Activated CD4-positive, CD25-positive, alpha-beta regulatory T cell treated with anti-CD3 and anti-CD28 coated beads, Interleukin-2, amount 50 U/mL, for 24 hours (primary cell): ENCODE measurements at places on chromosomes 1 and 21.

DNA sequence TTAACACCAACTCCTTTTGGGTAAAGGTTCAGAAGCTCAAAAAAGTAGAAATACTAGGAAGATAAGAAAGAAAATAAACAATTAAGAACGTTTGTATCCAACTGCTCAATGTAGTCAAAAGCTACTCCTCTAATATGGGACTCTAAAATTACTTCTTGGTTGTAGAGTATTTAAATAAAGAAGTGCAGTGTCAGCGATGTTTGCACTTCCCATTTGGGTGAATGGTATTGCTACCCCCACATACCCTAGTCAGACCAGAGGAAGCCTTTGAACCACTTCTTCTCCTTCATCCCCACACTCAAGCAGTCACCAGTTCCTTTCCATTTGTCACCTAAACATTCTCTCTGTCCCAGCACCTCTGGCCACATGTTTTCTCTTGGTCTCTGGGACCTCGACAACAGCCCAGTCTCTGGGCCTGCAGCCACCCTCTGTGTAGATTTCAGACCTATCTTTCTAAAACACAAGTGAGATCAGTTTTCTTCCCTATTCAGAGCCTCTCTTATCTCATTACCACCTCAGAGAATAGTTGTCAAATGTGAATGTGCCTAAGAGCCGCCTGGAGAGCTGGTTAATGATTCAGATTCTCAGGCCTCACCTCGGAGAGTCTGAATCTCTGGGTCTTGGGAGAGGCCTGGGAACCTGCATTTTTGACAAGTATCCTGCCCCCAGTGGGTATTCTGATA lies 109.8 kb downstream of the OMA1 start:
- no peak for ATAC-seq

GRCh38 chr1:177106614-177107365 lies 57.7 kb downstream of the ASTN1 start:
- ATAC-seq = no peak

DNA sequence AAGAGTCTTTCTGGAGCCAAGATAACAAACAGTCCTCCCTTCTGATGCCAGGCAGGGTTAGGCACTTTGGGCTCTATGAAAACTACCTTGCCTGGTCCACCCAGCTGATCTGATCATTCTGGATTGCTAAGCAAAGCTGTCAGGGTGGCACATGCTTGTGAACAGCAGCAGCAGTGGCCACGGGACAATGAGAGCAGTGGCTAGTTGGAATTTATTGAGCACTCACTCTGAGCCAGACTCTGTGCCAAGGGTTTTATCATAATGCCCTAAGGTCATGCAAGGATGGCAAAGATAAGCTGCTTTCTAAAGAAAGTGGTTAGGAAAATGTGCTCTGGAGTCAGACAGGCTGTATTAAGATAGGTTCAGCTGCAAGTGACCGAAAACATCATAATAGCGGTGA lies 390.4 kb upstream of the VAMP3 start:
- no peak for ATAC-seq

DNA sequence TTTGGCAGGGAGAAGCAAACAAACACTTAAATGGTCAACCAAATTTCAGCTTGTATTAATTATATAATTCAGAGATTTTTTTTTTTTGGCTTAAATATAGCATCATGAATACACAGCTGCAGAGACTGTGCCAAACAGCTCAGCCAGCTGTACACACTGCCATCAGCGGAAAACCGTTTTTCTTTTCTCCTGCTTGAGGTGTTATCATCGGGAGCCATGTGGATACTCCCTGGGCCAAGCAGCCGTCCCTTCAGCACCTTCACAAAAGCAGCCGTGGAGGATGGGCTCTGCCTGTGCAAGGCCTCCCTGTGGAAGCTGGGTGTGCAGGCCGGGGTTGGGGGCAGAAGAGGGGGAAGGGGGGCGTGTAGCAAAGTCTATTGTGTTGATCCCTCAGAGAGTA lies 85.0 kb downstream of the NUF2 start:
- ATAC-seq = no peak

GRCh38 chr1:942411-942821 lies 16.6 kb downstream of the NOC2L start:
- ATAC-seq = no peak

DNA sequence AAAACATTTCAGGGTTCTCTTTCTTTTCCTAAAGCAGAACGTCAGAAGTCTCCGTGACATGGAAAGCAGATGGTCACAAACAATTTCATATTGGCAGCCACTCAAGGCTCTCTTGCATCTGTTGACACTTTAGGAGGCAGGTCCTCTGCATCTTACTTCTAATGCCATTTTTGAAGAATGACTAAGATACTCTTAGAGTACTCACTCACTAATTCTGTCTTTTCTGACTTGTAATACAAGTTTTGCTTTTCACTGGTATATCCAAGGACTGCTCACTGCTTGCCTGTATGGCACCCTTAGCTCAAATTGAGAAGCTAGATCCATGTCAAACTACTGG lies 68.3 kb downstream of the PRRX1 start:
- no peak for ATAC-seq

DNA sequence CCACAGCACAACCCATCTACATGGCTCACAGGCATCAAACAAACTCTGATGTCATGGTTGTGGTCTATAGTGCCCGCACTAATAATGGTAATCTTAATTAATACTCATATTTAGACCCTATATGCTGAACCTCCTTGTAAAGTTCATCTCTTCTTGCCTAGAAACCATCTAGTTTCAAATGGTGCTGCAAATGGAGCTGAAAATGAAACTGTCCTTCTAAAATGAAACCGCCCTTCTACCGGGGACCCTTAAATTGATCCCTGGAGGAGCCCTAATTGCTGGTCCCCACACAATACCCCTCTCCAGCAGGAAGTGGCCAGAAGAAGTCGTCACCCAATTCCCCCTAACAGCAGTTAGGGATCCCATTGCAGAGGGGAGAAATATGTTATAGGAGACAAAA lies 612.6 kb downstream of the MRPL39 start:
- ATAC-seq = no peak
